ENCODE measurements at places on chromosomes 1 and 21.

DNA sequence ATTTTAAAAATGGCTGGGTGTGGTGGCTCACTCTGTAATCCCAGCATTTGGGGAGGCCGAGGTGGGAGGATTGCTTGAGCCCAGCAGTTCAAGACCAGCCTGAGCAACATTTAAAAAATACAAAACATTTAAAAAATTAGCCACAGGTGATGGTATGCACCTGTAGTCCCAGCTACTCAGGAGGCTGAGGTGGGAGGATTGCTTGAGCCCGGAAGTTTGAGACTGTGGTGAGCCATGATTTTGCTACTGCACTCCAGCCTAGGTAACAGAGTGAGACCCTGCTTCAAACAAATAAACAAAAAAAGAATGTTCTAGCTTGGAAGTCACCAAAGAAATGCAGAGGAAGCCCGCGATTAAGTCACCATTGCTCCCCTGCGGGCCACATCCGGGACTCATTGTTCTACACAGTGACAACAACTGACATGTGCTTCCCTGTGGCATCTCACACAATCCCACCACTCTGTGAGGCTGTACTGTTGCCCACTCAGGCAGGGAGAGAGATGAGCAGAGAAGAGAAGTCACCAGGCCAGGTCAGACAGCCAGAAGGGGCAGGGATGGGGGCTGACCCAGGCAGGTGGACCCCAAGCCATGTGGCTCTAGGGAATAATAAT lies 18.4 kb upstream of the SPATC1L start:
- no peak for DNase-seq

DNA sequence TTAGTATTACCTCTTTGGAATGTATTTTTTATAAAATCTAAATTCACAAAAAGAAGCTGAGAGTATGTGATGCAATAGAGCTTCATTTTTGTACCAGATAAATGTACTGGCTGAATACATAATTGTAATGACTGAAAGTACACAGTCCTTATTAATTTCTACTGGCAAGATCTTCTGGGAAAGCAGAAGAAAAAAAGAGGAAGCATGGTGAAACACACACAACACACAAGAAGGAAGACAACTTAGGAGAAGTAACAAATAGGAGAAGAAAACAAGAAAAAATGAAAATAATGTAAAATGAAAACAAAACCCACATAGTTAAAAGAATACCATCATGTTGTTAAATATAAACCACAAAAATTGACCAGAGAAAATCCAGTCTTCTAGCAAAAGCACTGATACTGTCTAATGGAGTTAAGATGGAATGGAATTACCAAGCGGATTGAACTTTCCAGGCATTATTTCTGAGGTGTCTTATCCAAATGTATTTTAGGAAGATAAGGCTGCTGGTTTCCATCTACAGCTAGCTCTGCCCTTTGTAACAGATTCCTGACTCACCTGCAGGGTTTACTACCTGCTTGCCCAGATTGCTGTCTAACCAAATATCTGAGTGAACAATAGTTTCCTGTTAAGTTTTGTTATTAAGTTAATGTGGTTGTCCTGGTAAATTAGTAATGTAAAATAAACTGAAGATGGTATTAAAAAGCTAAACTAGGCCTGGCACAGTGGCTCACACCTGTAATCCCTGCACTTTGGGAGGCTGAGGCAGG lies 4.5 kb upstream of the COP1 start:
- DNase-seq = no peak

GRCh38 chr1:183515002-183515689 lies 42.8 kb downstream of the SMG7 start:
- DNase-seq = peak; percentile 69

DNA sequence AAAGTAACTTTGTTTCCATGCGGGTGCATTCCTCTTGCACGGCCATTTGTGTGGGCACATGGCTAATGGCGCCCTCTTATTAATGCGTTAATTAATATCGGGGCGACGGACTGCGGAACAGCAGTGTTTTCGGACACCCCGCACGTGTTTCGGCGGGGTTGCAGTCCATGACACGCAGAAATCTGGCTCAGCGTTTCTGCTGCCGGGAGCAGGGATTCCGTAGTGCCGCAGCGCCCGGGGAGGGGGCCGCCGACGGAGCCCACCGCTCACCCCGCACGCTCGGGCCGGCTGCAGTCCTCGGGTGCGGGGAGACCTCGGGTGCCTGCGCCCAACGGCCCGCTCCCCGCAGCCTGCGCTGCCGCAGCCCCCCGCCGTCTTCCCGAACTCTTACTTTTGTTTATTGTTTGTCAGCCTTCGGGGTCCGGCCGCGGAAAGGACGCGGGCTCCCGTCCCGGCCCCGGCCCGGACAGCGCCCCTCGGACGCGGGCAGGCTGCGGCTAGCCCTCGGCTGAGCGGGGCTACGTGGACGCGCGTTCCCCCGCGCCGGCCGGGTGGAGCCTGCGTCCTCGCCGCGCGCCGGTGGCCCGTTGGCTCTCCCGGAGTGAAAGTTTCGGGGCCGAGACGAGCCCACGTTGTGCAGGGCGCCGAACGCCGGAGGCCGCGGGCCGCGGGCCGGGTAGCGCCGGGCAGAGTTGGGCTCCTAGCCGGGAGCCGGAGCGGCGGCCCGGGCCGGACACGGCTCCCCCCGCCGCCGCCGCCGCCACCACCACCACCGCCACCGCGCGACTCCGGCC lies 849 bp downstream of the NFIA start:
- DNase-seq = peak; percentile 30

GRCh38 chr1:168391851-168392681 lies 111.4 kb downstream of the TBX19 start:
- no peak for DNase-seq

GRCh38 chr1:204507317-204508105 lies 8.7 kb upstream of the MDM4 start:
- DNase-seq = peak; percentile 83

DNA sequence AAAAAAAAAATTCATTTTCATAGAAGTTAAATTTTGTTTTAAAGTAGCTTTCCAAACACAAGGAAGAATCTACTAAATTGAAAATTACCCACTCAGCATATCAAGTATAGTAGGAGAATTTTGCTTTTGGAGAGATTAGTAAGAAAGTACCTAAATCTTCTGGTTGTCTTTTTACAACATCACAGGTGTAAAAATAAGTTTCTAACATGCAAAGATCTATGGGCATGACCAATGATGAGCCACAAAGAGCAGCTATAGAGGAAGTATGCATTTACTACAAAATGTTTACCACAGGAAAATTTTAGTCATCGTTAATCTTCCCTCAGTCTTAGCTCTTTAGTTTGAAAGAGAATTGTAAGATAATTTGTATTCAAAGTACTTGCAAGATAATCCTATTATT lies 28.1 kb downstream of the ANGPTL3 start:
- peak; percentile 33 for DNase-seq

DNA sequence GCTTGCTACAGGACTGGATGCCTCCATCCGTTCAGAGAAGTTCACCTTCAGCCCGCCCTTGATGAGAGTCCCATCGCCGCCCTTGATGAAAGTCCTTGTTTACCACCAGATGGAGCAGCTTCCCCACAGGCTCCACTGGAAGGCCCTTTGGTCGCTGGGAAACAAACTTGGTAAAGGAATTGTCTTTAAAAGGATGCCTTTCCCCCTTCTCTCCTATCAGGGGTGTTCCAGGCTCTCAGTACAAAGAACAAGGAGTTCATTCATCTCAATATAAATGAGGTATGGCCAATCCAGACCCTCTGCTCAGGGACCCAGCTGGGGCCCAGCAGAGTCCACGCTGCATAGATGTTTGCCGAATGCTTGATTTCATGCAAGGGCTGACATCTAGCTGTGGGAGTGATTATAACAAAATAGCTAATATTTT lies 50.8 kb downstream of the CAPN9 start:
- peak; percentile 83 for DNase-seq

DNA sequence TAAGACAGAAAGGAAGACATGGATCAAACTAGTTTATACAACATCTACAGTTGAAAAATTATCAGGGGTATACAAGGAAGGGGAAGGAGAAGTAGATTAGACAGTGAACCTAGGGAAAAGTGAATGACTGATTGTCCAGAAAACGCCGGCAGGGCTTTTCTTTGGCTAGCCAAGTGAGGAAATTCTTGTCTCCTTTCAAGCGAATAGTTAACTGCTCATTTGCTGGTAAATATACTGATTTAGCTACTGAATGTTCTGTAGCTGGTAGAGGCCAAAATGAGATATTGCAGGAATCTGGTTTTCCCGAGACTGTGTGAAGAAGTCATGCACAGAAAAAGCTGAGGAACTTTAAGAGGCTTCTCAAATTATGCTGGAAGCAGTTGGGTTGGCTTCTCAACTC lies 128.5 kb upstream of the ZNHIT6 start:
- DNase-seq = no peak

- DNase-seq = peak; percentile 43
These were observed 88.6 kb upstream of the PKN2 start for GRCh38 chr1:88595355-88596002.

DNA sequence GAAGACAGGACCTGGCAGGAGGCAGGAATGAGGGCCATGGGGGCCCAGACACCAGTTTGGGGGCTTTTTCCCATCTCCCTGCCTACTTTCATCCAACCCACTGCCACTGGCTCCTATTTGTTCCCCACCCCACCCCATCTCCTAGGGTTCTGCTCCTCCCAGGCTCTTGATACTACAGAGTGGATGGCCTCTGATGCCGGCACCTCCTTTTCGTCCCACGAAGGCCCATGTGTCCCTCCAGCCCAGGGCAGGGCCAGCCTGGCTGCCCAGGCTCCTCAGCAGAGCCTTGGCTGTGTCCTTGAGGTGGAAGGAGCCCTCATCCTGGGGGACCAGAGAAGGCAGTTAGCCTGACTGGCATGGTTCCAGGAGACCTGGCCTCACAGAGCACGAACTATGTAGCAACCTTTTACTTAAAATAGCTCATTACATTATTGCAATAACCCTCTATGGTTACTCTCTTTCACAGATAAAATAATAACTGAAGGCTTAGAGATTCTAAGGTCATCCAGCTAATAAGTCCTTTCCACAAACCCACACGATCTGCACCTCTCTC lies 3.5 kb downstream of the POMGNT1 start:
- no peak for DNase-seq

DNA sequence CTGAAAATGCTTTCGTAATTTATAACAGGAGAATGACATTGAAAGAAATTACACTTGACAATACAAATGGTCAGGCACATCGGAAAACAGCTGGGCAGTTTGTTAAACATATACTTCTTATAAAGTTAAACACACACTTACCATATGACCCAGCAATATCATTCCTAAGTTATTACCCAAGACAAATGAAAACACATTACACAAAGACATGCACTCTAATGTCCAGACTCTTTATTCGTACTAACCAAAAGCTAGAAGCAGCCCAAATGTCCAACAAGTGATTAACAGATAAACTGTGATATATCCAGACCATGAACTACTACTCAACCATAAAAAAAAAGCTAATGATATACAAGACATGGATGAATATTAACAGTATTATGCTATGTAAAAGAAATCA lies 8.5 kb downstream of the AKT3 start:
- no peak for DNase-seq

- DNase-seq = no peak
These were observed 44.9 kb upstream of the TINAGL1 start for GRCh38 chr1:31531177-31531999.

DNA sequence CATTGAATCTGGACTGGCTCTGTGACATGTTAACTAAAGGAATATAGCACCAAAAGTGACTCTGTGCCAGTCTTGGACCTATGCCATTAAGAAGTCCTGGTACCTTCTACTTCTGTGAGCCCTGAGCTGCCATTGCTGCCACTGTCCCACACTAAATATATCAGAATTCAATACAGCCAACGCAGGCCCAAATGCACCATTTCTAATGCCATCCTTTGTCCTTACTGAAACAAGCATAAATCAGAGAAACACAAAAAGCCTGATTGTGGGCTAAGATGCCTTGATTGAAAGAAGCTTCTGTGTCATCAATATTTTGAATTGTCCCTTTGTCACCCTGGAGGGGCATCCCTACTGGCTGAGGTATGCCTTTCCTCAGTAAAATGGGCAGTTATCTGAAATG lies 66.9 kb upstream of the NEK2 start:
- no peak for DNase-seq

DNA sequence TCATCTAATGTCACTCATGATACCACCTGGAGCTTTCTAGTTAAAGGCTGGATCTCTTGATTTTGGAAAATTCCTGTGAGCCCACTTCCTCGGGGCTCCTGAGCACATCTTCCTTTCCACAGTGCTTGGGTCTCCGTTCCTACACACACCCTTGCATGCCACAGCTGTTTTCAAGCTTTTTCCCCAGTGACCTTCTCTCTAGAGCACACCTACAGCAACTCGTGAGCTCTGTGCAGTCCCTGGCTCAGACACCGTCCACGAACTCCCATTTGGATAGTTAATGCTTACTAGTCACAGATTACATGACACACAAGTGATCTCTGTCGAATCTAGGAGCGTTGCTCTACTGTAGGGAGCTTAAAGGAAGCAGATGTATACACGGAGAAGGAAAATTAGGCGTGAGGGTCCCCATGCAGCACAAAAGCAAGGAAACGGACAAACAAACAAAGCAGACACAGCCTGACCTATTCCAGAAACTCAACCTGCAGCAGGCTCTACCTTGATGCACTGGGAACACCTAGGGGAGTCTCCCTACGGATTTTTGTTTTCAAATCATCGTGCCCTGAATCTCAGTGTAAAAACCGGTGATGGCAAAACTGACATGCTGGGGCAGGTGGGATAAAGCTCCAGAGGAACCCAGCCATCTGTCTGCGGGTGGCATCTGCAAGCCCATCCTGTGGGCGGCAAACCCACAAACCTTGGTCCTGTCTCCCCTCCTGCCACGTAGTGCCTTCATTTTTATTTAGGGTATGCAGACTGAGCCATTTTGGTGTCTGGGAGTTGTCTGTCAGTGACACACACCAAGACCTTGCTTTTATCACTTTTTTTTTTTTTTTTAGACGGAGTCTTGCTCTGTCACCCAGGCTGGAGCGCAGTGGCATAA lies 177.8 kb downstream of the RUNX1 start:
- no peak for DNase-seq

- DNase-seq = peak; percentile 61
These were observed 10.0 kb upstream of the C8A start for GRCh38 chr1:56844545-56845136.

GRCh38 chr1:89611721-89612120 lies 21.2 kb upstream of the LRRC8C start:
- DNase-seq = no peak

- DNase-seq = peak; percentile 84
These were observed 25.3 kb upstream of the PEF1 start for GRCh38 chr1:31669786-31670592.

- no peak for DNase-seq
These were observed 177.9 kb downstream of the HFM1 start for GRCh38 chr1:91226741-91227140.

- peak; percentile 100 for DNase-seq
These were observed 33.3 kb upstream of the CNTN2 start for GRCh38 chr1:205009670-205010069.

- DNase-seq = no peak
These were observed 248.4 kb upstream of the LRRC7 start for GRCh38 chr1:69319287-69319686.
